Spleen (tissue), 13 donors: ENCODE measurements at places on chromosomes 16 and 17. TPM values are rescaled to one million over a fixed set of nuclear protein-coding genes. Genes with fewer than 3 reads are reported as not detected.

OSGIN1 gene
- 9.6 TPM for total RNA-seq

SHISA9 gene
- total RNA-seq: 0.06 TPM

DNA sequence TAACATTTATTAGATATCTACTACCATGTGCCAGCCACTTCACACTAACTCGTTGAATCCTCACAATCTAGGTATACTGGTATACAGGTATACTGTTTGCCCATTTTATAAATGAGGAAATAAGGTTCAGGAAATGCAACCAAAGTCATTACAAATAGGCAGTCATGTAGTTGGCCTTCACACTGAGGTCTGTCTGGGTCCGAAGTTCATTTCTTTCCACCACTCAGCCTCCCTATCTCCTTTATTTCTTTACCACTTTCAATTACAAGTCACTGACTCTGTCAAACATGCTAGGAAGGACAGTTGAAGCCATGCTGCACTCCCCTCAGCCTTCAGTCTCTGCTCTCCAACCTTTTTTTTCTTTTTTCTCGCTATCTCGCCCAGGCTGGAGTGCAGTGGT, 20.7 kb upstream of the SIAH1 start:
- no peak for DNase-seq

DNA sequence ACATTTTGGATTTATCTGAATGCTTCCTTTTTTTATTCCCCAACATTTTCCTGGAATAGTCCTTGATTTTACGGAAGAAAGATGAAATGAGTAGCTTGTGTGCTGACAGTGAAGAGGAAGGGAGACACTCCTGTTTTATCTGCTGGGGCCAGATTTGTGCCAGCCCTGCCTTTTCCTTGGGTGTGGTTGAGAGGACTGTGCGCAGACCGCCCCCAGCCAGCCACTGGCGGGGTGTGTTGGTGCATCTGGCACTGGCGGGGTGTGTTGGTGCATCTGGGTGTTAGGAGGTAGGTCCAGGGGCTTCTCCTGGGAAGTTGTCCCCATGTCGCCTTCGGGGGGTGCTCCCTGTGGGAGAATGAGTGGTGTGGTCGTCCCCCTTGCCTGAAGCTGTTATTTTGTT, 39.5 kb downstream of the RAP1GAP2 start:
- no peak for DNase-seq

GRCh38 chr16:80054647-80055046, 454.1 kb upstream of the MAF start:
- DNase-seq: no peak

DNA sequence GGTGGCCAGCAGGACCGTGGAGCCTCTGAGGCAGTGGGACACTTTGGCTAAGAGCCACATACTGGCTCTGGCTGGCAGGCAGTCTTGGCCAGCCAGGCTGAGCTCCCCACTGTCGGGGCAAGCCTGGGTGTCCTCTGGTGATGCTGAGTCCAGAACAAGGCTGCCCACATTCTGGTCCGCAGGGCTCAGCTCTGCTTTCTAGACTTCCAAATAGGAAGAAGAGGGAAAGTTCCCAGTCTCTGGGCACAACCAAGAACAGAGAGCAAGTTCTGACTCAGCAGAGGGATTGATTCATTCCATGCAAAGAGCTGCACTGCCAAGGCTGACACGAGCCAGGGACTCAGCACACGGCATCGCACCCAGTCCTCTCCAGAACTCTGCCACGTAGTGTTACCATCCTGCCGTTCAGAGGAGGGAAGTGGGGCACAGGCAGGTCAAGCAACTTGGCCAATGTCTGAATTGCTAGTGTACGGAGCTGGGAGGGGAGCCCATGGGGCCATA, 58.9 kb downstream of the NOS2 start:
- DNase-seq: no peak

DNA sequence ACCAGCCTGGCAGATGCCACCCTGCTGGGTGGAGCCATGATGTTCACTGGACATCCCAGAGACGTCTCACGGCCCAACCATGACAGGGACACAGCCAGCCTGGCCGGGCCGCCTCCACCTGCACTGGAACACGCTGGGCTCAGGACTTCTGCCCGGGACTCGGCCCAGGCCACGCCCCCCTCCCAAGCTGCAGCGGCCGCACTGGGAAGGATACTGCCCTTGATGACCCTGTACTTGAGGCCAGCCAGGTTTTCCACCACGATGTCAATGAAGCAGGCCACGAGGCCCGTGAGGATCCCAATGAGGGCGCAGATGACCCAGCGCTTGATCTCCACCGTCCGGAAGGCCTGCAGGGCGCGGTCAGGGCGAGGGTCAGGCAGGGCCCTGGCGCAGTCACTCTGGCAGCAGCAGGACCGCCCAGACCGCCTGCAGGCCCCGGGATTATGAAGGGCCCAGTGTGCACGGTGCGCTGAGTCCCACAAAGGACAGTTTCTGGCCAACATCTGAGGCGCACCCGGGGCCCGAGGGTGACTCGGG, 14.2 kb downstream of the CLCN7 start:
- DNase-seq: no peak

DNA sequence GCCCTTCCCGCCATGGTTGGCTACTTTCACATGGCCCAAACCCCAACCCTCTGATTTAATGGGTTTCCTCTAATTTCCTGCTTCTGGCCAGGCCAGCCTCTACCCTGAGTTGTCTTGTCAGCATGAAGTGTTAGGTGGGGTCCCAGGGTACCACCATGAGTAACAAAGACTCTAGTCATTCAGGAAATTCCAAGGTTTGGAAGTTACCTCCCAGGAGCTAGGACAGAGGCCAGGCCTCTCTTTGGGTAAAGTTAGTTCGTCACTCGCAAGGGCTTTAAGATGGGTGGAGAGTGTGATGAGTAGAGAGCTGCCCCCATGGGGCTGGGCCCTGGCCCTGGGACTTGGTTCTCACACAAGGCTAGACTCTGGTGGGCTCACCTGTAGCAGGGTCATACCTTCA, 54.6 kb downstream of the PLD6 start:
- no peak for DNase-seq
